ENCODE measurements at places on chromosomes 11 and 22.

GRCh38 chr11:70912226-70912840 is 340.0 kb downstream of the SHANK2 start:
- DNase-seq: no peak

DNA sequence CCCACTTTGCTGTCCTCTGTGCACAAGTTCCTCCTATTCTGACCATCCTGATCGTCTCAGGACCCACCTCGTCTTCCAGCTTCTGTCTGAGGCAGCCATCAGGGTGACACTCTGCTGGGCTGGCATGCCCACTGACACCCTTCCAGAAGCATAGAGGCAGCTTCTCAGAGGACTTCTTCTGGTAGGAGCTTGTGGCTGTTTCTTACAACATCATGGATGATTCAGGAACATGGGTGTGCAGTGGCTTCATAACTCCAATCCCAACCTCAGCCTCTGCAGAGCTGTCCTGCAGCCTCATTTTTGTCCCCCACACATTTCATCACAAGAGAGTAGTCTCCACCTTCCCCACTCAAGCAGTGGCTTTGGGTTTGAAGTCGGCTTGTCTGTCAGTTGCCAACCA is 20.9 kb upstream of the CTR9 start:
- DNase-seq: no peak

GRCh38 chr22:44988671-44989070 is 21.1 kb downstream of the PHF21B start:
- no peak for DNase-seq

- DNase-seq: no peak
These were observed 93.0 kb downstream of the GUCY1A2 start for GRCh38 chr11:106925245-106925644.

GRCh38 chr11:86230921-86231434 is 13.6 kb upstream of the EED start:
- DNase-seq: no peak

GRCh38 chr22:27130906-27131305 is 473.5 kb downstream of the MIAT start:
- no peak for DNase-seq

DNA sequence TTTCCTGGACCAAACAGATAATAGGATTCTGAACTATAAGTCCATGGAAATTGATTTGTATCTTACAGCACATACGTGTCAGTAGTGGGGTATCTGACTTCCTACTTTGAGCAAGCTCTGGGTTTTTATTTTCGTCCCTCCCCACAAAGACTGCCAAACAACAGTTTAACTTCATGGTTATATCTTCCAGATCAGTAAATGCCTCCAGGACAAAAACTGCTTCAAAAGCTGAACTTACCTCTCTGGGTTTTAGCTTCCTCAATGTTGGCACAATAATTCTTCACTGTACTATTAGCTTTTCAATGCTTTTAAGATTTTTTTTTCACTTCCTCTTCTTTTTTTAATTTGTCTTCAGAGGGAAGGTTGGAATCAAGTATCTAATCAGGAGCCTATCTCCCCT is 4.2 kb upstream of the DPF2 start:
- no peak for DNase-seq

GRCh38 chr22:36445158-36445668 is 36.2 kb downstream of the TXN2 start:
- DNase-seq: no peak

- DNase-seq: peak; percentile 6
These were observed 54.1 kb downstream of the CELSR1 start for GRCh38 chr22:46483353-46483752.

GRCh38 chr11:131274233-131274632 is 96.2 kb upstream of the NTM start:
- DNase-seq: no peak

DNA sequence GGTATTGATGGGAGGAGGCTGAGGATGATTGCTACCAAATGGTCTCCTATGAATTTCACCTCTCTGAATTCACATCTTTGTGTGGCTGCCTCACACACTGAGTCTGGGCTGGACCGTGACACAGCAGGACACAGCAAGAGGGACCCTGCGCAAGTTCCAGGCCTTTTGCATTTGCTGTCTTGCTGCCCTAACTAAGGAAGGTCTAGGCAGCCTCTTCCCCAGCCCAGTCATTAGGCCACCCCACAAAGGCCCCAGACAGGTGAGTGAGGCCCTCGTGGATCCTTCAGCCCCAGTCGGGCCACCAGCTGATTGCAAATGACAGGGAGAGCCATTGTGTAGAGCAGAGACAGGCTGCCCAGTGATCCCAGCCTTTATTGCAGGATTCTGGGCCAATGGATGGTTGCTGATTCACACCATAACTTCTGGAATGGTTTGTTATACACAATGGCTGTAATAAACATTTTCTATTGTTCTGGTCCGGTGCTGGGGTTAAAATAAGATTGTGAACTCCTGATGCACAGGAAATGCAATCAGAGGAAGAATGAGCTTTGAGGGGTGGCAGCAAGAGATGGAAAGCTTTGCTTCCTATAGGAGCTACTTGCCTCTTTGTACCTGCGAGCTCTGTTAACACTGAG is 28.5 kb upstream of the CSNK2A3 start:
- DNase-seq: no peak

DNA sequence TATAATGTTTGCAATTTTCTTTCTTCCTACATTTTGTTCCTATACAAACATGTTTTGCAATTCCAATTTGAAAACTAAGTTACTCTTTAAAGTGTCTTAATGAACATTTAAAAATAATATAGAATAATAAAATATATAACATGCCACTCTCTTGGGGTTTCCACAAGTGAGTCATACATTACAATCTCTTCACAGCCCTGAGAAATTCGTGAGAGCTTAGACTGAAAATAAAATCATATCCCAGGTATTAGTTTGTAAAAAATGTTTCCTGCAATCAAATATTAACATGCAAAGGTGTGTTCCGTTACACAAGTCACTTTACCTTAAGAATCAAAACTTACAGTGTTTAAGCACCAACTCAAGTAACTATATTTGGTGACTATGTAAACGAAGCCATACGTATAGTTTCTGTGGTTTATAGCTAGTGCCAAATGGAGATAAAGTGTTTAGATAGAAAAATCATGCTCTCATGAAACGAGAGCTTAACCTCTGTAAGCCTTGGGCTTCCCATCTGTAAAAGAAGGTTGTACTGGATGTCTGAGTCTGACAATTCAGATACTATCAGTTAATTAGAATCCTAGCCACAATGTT is 253.6 kb upstream of the ANO3 start:
- DNase-seq: no peak

GRCh38 chr11:104033134-104033533 is 3.3 kb upstream of the DDI1 start:
- no peak for DNase-seq

DNA sequence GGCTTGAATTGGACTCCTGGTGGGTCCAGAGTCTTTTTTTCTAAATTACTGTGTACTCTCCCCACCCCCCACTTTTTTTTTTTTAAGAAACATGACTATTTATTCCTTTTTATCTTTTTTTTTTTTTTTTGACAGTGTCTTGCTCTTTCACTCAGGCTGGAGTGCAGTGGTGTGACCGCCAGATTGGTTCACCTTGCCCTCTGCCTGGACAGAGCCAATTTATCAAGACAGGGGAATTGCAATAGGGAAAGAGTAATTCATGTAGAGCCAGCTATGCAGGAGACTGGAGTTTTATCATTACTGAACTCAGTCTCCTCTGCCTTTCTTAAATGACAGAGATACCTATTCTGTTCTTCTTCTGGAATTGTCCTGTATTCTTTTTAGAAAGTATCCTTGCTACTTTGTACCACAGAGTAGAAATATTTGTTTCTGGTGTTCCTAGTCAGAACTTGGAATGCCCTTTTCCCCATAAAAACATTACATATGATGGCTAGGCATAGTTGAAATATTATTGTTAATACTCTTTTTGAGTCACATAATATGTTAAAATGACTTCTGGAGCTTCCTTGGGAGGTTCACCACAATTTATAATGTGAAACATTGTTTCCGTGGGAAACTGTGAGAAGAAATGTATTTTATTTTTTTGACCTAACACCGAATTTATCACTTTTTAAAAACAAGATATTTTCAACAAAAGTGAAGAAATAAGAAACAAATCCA is 95.6 kb downstream of the UVRAG start:
- no peak for DNase-seq

DNA sequence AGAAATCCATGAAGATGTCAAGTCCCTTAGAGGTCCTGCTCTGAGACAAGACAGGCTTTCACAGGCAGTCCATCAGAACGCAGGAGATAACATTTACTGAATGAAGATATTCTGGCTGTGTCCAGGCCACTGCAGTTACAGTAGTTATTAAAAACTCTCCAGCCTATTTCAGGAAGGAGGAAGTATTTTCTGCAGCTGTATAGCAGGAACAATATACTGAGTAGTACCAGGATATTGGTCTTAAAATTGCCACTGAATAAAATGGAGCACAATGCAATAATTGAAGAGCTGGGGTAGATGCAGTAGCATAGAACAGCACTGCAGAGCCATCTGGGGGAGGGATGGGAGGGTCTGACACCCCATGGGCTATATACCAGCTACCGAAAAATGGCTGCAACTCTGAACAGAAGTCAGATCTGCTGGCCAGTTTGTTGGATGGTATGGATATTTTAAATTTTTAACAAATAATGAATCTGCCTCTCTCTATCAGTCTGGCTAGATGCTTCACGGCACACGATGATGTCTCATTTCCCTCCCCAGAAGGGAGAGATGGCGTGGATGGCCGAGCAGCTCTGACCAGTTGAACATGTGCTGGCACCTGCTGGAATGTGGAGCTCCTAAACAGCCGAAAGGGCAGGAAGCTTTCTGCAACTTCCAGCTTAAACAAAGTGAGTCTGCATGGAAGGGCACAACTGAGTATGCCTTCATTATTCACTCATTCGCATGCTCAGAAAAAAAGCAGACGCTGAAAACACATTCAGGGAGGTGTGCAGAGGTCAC is 342.1 kb upstream of the SYN3 start:
- no peak for DNase-seq

- no peak for DNase-seq
These were observed 16.0 kb downstream of the CSTPP1 start for GRCh38 chr11:46952553-46952952.

GRCh38 chr22:45450921-45451651 is 37.6 kb downstream of the RIBC2 start:
- DNase-seq: no peak

GRCh38 chr22:40764763-40765441 is 54.2 kb downstream of the SLC25A17 start:
- DNase-seq: no peak

GRCh38 chr11:65958291-65958690 is 3.2 kb upstream of the SART1 start:
- no peak for DNase-seq

GRCh38 chr11:106585061-106585460 is 433.2 kb downstream of the GUCY1A2 start:
- DNase-seq: no peak

GRCh38 chr11:46386674-46387073 is 4.9 kb downstream of the CHRM4 start:
- no peak for DNase-seq

GRCh38 chr11:40293655-40294348 is 1165.7 kb downstream of the LRRC4C start:
- peak; percentile 49 for DNase-seq

- no peak for DNase-seq
These were observed 31.2 kb downstream of the APOL1 start for GRCh38 chr22:36284171-36284571.

GRCh38 chr22:41700108-41700364 is 733 bp downstream of the MEI1 start:
- DNase-seq: no peak

DNA sequence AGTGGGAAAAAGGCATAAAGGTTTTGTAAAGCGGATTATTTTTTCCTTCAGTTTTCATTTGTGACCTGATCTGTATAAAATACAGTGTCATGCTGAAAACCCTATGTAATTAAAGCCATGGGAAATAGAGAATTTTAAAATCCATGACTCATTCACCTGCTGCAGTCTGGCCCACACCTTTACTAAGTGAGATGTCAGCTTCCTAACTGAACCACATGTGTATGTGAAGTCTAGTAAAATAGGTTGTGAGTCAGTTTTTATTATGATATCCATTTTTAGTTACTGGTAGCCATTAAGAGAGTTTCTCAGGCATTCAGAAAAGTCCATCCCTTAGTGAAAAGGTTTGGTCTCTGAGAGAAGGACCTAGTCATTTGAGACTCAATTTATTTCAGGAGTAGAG is 60.9 kb downstream of the TRIM44 start:
- no peak for DNase-seq

- no peak for DNase-seq
These were observed 12.4 kb downstream of the PICK1 start for GRCh38 chr22:38069372-38070249.

- no peak for DNase-seq
These were observed 14.9 kb downstream of the USP47 start for GRCh38 chr11:11856638-11857037.

- no peak for DNase-seq
These were observed 144.4 kb downstream of the NCAM1 start for GRCh38 chr11:113105592-113105991.

GRCh38 chr22:44190381-44190976 is 9.8 kb downstream of the PARVG start:
- no peak for DNase-seq
